ENCODE measurements at places on chromosomes 12 and 14.

- no peak for DNase-seq
Observed at GRCh38 chr14:89007906-89008305, 183.5 kb downstream of the TTC8 start.

DNA sequence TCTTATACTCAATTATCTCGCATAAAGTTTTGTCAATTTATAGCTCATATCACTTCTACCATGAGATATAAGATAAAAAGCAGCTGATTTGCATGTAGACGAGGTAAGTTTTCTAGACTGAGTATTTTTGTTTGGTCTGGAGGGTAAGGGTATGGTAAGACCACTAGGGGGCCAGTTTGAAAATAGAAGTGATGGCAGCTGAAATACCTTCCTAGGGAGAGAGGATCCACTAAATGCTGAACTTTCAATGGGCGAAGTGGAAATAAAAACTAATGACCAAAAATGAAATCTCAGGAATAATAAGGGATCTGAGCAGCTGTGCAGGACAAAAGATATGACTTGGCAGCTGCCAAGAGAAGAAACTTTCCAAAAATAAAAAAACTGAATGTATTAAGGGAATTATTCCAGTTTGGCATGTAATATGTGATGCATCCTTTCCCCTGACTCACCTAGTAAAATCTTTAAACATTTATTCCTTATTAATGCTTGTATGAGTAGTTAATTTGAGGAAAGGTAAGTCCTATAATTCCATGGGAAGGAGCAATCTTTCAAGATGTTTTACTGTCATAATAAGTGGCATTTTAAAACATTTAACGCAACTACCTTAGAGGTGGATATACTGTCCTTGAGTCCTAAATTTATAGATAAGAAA lies 754.5 kb downstream of the C12orf50 start:
- no peak for DNase-seq

DNA sequence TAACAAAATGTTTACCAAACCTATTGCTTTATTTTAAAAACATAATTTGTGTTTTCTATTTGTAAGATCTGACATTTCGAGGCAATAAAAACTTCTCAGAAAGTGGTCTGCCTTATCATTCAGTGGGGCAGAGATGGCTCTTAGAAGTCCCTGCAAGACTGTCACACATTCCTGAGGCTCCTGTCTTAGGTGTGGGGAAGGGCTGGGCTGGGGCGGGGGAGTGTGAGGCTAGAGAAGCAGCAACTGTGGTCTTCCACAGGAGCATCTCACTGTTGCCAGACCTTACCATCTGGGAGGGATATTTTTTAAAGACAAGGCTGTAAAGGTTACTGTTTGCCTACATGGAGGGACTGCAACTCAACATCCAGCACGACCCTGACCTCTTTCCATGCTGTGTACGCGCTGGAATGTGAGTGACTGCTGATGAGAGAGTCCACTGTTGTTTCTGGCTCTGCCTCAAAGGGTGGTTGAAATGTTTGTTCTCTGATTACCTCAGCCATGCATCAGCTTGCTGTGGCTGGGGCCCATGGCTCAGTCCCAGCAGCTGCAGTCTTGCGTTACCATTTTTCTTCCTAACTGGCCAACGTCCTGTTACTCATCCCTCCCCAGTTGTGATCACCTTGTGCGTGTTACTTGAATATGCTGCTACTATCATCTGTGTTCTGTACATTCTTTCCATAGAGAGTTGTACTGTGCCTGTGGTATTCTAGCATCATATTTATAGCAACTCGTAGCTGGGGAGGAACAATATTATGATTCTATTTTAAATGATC lies 12.4 kb downstream of the ERG28 start:
- peak; percentile 99 for DNase-seq

DNA sequence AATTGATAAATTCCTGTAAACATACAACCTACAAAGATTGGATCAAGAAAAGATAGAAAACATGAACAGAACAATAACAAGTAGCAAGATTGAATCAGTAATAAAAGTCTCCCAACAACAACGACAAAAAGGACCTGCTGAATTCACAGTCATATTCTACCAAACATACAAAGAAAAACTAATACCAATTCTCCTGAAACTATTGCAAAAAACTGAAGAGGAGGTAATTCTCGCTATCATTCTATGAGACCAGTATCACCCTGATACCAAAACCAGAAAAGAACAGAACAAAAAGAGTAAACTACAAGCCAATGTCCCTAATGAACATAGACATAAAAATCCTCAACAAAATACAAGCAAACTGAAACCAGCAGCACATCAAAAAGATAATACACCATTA lies 14.4 kb downstream of the SLC25A21 start:
- DNase-seq: no peak

DNA sequence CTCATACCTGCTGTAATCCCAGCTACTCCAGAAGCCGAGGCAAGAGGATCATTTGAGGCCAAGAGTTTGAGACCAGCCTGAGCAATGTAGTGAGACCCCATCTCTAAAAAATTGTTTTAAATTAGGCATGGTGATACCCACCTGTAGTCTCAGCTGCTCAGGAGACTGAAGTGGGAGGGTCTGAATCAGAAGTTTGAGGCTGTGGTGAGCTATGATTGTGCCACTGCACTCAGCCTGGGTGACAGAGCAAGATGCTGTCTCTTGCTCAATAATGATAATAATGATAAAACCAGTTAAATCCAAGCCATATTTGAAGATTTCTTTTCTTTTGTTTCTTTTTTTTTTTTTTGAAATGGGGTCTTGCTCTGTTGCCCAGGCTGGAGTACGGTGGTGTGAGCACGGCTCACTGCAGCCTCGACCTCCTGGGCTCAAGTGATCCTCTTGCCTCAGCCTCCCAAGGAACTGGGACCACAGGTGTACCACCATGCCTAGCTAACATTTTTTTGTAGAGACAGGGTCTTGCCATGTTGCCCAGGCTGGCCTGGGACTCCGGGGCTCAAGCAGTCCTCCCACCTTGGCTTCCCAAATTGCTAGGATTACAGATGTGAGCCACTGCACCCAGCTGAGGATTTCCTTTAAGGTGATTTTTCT lies 12.8 kb downstream of the PSMA6 start:
- no peak for DNase-seq

GRCh38 chr14:55417955-55418354 lies 6.3 kb upstream of the ATG14 start:
- DNase-seq: no peak

DNA sequence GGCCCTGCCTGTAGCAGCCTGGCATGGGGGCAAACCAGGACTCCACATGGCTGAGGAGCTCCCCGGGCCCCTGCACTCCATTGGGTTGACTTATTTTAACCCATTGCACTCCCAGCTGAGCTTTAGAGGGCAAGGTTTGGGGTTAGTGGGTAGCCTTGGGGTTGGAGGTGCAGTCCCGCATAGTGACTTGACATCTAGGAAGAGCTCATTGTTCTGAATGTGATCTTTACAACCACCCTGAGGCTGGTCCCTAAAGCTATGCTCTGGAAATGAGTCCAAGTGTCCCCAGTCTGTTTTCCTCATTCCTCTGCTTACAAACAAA lies 36.4 kb downstream of the NFKBIA start:
- no peak for DNase-seq

- DNase-seq: no peak
Observed at GRCh38 chr14:31964490-31964889, 112.6 kb upstream of the ARHGAP5 start.

GRCh38 chr12:28611115-28611435 lies 420.8 kb downstream of the CCDC91 start:
- DNase-seq: peak; percentile 88
